Stimulated activated CD4-positive, alpha-beta T cell treated with anti-CD3 and anti-CD28 coated beads, TNF-alpha, amount 100 ng/mL, for 1 hour (primary cell): ENCODE measurements at places on chromosomes 4 and X.

GRCh38 chr4:70687392-70687791 lies 940 bp upstream of the UTP3 start:
- no peak for DNase-seq

- no peak for DNase-seq
Observed at GRCh38 chrX:49993661-49994060, 71.3 kb downstream of the CLCN5 start.

DNA sequence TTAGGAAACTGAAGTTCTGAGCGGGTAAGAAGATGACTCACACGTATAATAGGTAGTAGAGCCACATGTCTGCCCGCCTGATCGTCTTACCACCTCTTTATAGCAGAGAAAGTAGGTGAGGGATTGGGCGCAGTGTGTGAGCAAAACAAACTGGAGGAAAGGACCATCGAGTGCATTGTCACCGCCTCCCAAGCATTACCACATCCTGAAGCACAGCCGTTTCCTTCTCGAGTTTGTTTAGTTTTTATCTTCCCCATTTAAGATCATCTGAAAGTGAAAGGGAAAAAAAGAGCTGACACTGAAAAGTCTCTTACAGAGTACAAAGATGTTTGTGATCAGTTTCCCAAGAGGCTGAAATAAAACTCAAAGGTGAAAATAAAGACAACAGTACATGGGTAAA lies 14.8 kb downstream of the PDK3 start:
- peak; percentile 30 for DNase-seq

GRCh38 chr4:97367878-97368277 lies 775.4 kb downstream of the STPG2 start:
- no peak for DNase-seq

- DNase-seq: no peak
Observed at GRCh38 chr4:14434483-14434882, 567.8 kb upstream of the CPEB2 start.

DNA sequence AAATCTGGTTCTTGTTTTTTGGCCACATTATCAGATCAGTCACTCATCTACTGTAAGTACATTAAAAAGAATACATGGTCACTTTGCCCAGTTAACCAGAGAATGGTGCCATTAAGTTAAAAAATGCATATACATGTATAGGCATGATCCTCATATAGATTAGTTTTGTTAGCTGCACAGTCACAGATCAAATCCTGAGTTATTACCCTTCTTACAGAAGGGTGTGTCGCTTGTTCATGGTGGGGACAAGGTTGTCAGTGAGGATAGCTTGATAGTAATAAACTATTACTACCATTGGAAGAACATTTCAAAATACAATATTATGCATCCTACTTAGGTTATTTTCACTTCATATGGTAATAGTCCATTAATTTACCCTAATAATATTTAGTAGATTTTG lies 48.5 kb downstream of the GALNT7 start:
- DNase-seq: no peak

GRCh38 chrX:54089191-54089590 lies 44.9 kb upstream of the PHF8 start:
- DNase-seq: no peak

GRCh38 chr4:88382621-88383020 lies 4.0 kb downstream of the HERC6 start:
- DNase-seq: peak; percentile 17

GRCh38 chrX:46770817-46771163 lies 11.9 kb upstream of the SLC9A7 start:
- DNase-seq: no peak

- no peak for DNase-seq
Observed at GRCh38 chrX:103666202-103667107, 20.0 kb downstream of the MORF4L2 start.

DNA sequence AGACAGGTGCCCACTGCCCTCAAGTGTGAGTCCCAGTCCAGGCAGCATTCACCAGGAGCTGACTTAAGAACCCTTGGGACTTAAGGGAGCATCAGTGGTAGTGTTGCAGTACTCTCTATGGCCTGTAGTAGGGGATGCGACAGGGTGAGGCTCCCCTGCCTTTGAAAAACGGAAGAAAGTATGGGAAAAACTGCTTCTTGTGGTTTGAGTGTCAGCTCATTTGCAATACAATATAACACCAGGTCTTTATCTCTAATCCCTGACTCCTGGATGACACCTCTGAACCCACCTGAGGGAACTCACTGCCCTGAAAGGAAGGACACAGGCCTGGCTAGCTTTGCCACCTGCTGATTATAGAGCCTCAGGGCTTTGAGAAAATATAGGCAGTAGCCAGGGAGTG lies 176.0 kb downstream of the SMARCA1 start:
- no peak for DNase-seq

GRCh38 chr4:180636696-180637404 lies 1606.4 kb upstream of the TENM3 start:
- DNase-seq: no peak

DNA sequence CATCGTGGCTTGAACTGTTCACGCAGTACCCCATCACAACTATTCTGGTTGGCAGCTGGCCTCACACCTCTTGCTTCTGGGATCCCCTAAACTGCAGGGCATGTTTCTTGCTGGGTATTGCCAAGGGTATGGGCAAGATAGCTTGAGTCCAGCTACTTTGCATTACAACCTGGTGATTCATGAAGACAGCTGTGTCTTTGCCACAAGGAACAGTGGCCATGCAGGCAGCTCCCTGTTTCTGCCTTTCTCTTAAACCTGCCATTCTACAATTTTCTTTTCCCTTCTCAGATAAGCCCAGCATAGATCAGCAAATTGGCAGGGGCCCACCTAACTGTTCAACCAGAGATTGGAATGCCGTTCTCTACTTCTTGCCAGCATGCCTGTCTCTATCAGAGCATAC lies 42.8 kb downstream of the TENM3 start:
- no peak for DNase-seq

- DNase-seq: no peak
Observed at GRCh38 chrX:84182516-84182915, 5.5 kb downstream of the RPS6KA6 start.

DNA sequence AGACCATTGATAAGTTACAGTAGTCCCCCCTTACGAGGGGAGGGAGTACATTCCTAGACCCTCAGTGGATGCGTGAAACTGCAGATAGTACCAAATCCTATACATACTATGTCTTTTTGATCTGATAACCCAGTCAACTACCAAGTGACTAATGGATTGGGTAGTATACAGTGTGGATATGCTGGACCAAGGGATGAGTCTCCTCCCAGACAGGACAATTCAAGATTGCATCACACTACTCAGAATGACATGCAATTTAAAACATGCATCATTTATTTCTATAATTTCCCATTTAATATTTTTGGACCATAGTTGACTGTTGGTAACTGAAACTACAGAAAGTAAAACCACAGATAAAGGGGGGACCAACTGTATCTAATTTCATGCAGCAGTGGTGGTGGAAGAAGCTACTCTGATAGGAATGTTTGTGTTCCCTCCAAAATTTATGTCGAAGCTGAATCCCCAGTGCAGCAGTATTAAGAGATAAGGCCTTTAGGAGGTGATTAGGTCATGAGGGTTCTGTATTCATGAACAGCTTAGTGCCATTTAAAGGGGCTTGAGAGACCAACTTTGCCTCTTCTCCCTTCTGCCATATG lies 11.9 kb downstream of the HADH start:
- DNase-seq: no peak

GRCh38 chr4:35124106-35124505 lies 1120.2 kb downstream of the ARAP2 start:
- DNase-seq: no peak

GRCh38 chr4:166318810-166319525 lies 445.9 kb downstream of the TLL1 start:
- DNase-seq: no peak

DNA sequence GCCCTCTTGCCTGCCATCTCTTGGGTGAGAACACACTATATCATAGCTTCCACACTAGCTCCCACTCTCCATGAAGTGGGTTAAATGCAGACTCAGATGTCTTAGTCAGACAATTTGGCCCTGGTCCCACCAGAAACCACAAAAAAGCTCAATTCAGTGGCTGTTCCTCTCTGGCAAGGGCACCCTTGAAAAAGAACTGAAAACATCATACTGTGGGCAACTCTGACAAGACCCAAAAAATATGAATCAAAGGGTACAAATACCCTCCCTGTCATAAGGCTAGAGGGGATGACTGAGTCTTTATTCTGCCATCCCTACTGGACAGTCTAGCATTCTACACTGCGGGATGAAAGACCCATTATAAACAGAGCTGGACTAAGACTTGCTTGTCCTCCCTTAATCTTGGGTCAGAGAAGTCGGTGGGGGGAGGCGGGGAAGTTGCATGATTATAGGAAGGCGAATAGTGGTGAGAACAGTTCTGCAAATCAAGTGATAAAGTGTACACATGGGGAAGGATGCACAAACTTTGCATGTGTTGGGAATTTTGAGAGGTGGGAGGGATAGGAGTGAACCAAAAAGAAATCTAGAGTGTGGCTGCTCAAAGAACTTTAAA lies 172.1 kb downstream of the OPHN1 start:
- no peak for DNase-seq

DNA sequence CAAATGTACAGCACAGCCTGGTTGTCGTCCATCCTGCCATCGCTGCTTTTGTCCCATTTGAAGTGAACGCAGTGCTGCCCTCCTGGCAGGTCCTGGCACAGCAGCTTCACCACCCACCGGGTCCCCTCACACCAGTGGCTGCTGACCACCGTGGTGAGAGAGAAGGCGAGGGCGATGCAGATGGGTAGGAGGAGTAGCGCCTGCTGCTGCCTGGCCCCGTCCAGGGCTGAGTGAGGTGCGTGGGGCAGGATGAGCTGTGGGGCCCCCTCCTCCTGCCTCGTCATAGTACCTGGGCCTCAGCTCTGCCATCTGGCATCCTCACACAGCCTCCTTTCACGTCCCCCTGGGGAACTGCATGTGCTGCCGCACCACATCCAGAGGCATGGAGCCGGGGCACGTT lies 1.8 kb downstream of the DCAF8L2 start:
- no peak for DNase-seq
